ENCODE measurements at places on chromosomes 11 and 22. TPM values are rescaled to one million over a fixed set of nuclear protein-coding genes. Genes with fewer than 3 reads are reported as not detected.

GRCh38 chr22:17085277-17086181 is 729 bp downstream of the IL17RA start:
- H3K27me3 ChIP-seq = no peaks in the 10 kb centered on the region
- DNase-seq = no peak
- H3K27ac ChIP-seq = no peak overlapping the region
- H3K36me3 ChIP-seq = no peaks in the 10 kb centered on the region
- H3K4me3 ChIP-seq = peak overlapping the region; percentile 88

GRCh38 chr11:69475866-69476471 is 5.5 kb upstream of the LINC01488 start:
- no peak for DNase-seq
- H3K4me3 ChIP-seq = no peak overlapping the region
- no peaks in the 10 kb centered on the region for H3K27me3 ChIP-seq
- peaks cover 34% of the 10 kb centered on the region for H3K4me1 ChIP-seq
- no peak overlapping the region for H3K27ac ChIP-seq

DNA sequence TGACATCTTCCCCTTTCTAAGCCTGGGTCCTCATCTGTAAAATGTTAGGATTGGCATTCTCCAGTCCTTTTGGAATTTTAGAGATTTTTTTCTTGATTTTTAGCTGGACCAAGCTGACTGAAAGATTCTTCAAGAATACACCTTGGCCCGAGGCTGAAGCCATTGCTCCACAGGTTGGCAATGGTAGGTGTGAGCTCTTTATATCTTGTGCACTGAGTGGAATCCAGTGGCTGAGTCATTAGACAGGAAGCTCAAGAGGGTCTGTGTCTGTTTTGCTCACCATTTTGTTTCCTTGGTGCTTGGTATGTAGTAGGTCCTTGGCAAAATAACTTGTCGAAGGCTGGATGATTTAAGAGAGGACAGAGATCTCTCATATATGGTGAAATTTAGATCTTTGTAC is 6.2 kb downstream of the EIF3L start:
- no peak overlapping the region for H3K4me3 ChIP-seq
- H3K27me3 ChIP-seq = no peaks in the 10 kb centered on the region
- H3K36me3 ChIP-seq = peaks cover 18% of the 10 kb centered on the region
- H3K27ac ChIP-seq = no peak overlapping the region
- DNase-seq = no peak

- no peak overlapping the region for H3K27ac ChIP-seq
- no peak for DNase-seq
- no peak overlapping the region for H3K4me3 ChIP-seq
- no peaks in the 10 kb centered on the region for H3K36me3 ChIP-seq
- H3K27me3 ChIP-seq = no peaks in the 10 kb centered on the region
Observed at GRCh38 chr11:73381589-73381988, 5.4 kb downstream of the RELT start.

GRCh38 chr11:78048561-78048960 is 15.1 kb upstream of the THRSP start:
- no peak overlapping the region for H3K27ac ChIP-seq
- peaks cover 85% of the 10 kb centered on the region for H3K4me1 ChIP-seq
- no peaks in the 10 kb centered on the region for H3K27me3 ChIP-seq
- H3K36me3 ChIP-seq = no peaks in the 10 kb centered on the region
- no peak for DNase-seq

DNA sequence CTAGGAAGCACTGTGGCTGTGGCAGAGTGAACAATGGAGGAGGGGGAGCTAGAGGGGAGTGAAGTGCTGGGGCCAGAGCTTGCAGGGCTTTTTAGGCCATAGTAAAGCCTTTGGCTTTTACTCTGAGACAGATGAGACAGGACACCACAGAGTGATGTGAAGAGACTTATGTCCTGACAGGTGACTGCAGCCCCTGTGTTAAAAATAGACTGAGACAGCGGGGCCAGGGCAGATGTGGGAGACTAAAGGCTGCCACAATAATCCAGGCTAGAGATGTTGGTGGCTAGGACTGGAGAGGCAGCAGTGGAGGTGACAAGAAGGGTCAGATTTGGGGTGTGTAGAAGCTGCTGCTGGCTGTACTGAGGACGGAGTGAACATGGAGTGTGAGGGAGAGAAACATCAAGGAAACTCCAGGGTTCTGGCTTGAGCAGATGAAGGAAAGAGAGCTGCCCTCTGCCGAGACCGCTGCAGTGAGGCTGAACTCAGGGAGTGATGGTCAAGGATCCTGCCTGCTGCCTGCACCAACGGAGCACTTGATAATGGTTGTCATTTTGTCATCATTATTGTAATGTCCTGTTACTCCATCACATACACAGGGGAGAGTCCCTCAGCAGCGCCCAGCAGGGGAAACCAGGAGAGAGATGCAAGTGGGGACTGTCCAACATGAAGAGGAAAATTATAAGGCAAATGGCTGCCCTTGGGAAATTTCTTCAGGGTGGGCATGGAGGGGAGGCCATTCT is 27.4 kb downstream of the SLC43A1 start:
- peaks cover 85% of the 10 kb centered on the region for H3K36me3 ChIP-seq
- DNase-seq = no peak
- H3K27ac ChIP-seq = no peak overlapping the region

DNA sequence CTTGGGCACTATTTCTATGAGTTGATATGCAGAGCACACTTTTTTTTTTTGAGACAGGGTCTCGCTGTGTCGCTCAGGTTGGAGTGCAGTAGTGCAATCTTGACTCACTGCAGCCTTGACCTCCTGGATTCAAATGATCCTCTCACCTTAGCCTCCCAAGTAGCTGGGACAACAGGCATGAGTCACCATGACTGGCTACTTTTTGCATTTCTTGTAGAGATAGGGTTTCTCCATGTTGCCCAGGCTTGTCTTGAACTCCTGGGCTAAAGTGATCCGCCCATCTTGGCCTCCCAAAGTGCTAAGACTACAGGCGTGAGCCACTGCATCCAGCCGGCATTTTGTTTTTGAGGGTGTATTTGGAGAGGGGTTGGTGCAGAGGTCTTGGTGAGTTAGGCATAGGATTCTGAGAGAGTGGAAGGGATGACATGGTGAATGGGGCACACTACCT is 29.9 kb upstream of the MTCH2 start:
- H3K4me1 ChIP-seq = peaks cover 45% of the 10 kb centered on the region
- H3K4me3 ChIP-seq = no peak overlapping the region
- no peak overlapping the region for H3K27ac ChIP-seq
- no peak for DNase-seq

- H3K27ac ChIP-seq = no peak overlapping the region
- H3K27me3 ChIP-seq = no peaks in the 10 kb centered on the region
- H3K4me1 ChIP-seq = no peaks in the 10 kb centered on the region
- H3K4me3 ChIP-seq = no peak overlapping the region
Observed at GRCh38 chr22:45353786-45354185, 44.1 kb downstream of the FAM118A start.

Gene MRGPRE
- not detected for total RNA-seq

Gene KLHL35
- total RNA-seq = not detected
